Peyer's patch (tissue), 4 donors: ENCODE measurements at places on chromosomes 11 and 22.
A peak's percentile ranks its signal among the peaks of the same experiment; 100 is the strongest.

- no peak overlapping the region for H3K4me3 ChIP-seq
- no peaks in the 10 kb centered on the region for H3K27me3 ChIP-seq
- H3K4me1 ChIP-seq: no peaks in the 10 kb centered on the region
- no peak for DNase-seq
Observed at GRCh38 chr11:63611395-63611747, 2.9 kb downstream of the PLAAT3 start.

DNA sequence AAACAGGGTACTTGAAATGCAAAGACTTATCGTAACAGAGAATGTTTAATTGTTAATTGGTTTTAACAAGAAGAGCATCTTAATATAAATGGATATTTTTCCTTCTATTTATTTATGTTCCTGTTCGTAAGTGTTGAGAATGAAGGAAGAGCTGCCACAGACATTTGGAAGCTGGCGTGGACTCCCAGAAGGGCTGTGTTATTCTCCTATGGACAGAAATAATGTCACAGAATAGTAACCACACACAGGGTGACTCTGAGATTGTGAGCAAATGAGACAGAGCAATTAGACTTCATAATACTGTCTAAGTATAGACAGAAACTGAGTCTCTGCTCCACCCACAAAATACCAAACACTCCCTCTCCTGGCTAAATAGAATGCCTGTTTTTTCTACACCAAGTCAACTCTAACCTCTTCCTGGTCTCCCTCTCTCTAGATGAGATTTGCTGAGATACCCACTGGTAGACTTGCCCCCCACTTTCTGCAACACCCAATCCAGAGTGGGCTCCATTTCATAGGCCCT, 6.1 kb downstream of the APOL3 start:
- H3K27ac ChIP-seq: peak overlapping the region; percentile 92
- peaks cover 39% of the 10 kb centered on the region for H3K4me1 ChIP-seq
- H3K4me3 ChIP-seq: no peak overlapping the region
- DNase-seq: no peak
- H3K27me3 ChIP-seq: no peaks in the 10 kb centered on the region

- H3K4me1 ChIP-seq: no peaks in the 10 kb centered on the region
- DNase-seq: no peak
- H3K27me3 ChIP-seq: no peaks in the 10 kb centered on the region
- no peak overlapping the region for H3K4me3 ChIP-seq
- H3K27ac ChIP-seq: no peak overlapping the region
Observed at GRCh38 chr11:44260081-44260480, 49.9 kb downstream of the ALX4 start.

GRCh38 chr11:35305670-35306382, 113.5 kb downstream of the SLC1A2 start:
- no peaks in the 10 kb centered on the region for H3K4me1 ChIP-seq
- DNase-seq: peak; percentile 56
- no peaks in the 10 kb centered on the region for H3K27me3 ChIP-seq
- H3K27ac ChIP-seq: no peak overlapping the region
- H3K4me3 ChIP-seq: no peak overlapping the region

- H3K27ac ChIP-seq: no peak overlapping the region
- H3K4me1 ChIP-seq: no peaks in the 10 kb centered on the region
- peak; percentile 66 for DNase-seq
Observed at GRCh38 chr22:38733724-38734381, 21.9 kb downstream of the SUN2 start.

- H3K4me3 ChIP-seq: no peak overlapping the region
- H3K36me3 ChIP-seq: no peaks in the 10 kb centered on the region
- H3K27ac ChIP-seq: no peak overlapping the region
Observed at GRCh38 chr11:35288309-35288708, 131.0 kb downstream of the SLC1A2 start.

DNA sequence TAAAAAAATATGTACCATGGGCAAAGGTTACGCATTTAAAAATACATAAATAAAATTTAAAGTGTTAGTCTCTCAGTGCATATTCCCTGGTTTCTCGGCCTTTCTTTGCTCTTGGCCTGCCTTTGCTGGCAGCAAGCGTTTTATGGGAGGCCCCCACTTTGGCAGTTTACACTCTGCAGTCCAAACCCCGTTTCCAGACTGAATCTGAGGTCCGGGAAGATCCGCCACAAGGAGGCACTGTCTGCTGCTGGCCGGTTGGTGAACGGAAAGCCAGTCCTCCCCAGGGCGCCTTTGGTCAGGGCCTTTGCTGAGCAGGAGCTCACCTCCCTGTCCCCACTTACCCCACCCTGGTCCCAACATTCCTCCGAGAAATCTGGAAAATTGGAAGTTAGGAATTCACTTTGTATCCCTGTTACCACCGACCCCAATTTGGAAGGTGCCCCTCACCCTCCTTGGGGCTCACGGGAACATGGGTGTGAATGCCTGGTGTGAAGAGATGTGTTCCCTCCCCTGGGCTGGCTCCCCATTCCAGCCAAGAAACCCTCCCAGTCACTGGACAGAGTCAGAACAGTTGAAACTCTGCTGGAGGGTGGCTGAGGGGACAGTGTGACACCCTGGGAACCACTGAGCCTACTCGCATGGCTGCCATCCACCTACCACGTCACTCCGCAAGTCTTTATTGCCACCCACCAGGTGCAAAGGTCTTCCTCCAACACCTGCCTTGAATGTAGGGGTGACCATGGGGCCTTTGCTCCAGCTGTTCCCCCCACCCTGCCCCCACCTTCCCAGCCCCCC, 9.4 kb upstream of the SF1 start:
- no peaks in the 10 kb centered on the region for H3K27me3 ChIP-seq
- peak; percentile 72 for DNase-seq
- H3K36me3 ChIP-seq: peaks cover 6% of the 10 kb centered on the region
- no peak overlapping the region for H3K4me3 ChIP-seq
- no peak overlapping the region for H3K27ac ChIP-seq

GRCh38 chr11:106397787-106398501, 320.5 kb downstream of the AASDHPPT start:
- DNase-seq: no peak
- H3K36me3 ChIP-seq: no peaks in the 10 kb centered on the region
- no peaks in the 10 kb centered on the region for H3K27me3 ChIP-seq

DNA sequence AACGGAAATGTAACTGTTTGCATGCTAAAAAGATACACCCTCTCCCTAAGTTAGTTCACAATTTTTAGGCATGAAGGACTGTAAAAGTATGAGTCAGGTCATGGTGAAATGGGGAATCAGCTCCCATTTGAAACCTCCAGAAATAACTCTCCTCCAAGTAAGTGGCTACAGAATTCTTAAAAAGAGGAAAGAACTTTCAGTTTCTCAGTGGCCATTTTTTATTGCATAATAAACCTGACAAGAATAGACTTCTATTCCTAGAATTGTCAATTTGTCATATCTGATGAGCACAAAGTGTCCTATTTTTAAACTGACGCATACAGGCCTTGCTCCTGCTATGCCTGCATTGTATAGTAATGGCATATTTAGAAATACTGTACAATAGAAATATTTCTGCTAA, 612.2 kb downstream of the CNTN5 start:
- H3K27ac ChIP-seq: no peak overlapping the region
- H3K27me3 ChIP-seq: no peaks in the 10 kb centered on the region

DNA sequence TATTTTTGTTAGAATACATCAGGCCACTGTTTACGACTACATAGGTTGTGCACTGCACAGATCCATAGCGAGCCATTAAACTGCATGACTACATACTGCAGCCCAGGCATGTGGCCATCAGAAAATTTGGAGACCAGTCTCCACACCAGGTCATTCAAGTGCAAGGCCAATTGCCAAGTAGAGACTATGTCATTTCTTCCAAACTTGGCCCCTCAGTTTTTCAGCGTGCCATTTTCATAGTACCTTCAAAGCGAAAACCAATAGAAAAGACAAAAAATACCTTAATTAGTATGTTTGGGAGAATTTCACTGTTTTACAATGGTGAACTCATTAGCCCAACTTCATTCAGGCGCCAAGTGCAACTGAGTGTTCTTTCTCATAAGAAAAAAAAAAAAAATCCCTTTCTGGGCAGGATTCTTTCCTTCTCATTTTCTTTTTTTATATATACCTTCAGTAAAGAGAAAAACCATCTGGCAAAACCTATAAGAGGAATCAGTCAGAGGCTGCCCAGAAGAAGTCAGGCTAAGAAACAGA, 30.4 kb downstream of the PAMR1 start:
- no peaks in the 10 kb centered on the region for H3K4me1 ChIP-seq
- no peak overlapping the region for H3K27ac ChIP-seq
- H3K36me3 ChIP-seq: no peaks in the 10 kb centered on the region
- no peak for DNase-seq
- H3K27me3 ChIP-seq: no peaks in the 10 kb centered on the region

- no peak for DNase-seq
- no peak overlapping the region for H3K27ac ChIP-seq
- no peak overlapping the region for H3K4me3 ChIP-seq
- no peaks in the 10 kb centered on the region for H3K4me1 ChIP-seq
- no peaks in the 10 kb centered on the region for H3K36me3 ChIP-seq
Observed at GRCh38 chr11:86624366-86624765, 48.0 kb downstream of the ME3 start.

GRCh38 chr11:72969894-72970335, 155.7 kb downstream of the ATG16L2 start:
- no peaks in the 10 kb centered on the region for H3K36me3 ChIP-seq
- H3K4me1 ChIP-seq: no peaks in the 10 kb centered on the region
- no peak for DNase-seq
- no peak overlapping the region for H3K27ac ChIP-seq
- H3K27me3 ChIP-seq: no peaks in the 10 kb centered on the region

GRCh38 chr11:103940551-103940950, 95.9 kb upstream of the DDI1 start:
- H3K27ac ChIP-seq: no peak overlapping the region
- H3K4me3 ChIP-seq: no peak overlapping the region
- no peaks in the 10 kb centered on the region for H3K36me3 ChIP-seq
- no peak for DNase-seq

DNA sequence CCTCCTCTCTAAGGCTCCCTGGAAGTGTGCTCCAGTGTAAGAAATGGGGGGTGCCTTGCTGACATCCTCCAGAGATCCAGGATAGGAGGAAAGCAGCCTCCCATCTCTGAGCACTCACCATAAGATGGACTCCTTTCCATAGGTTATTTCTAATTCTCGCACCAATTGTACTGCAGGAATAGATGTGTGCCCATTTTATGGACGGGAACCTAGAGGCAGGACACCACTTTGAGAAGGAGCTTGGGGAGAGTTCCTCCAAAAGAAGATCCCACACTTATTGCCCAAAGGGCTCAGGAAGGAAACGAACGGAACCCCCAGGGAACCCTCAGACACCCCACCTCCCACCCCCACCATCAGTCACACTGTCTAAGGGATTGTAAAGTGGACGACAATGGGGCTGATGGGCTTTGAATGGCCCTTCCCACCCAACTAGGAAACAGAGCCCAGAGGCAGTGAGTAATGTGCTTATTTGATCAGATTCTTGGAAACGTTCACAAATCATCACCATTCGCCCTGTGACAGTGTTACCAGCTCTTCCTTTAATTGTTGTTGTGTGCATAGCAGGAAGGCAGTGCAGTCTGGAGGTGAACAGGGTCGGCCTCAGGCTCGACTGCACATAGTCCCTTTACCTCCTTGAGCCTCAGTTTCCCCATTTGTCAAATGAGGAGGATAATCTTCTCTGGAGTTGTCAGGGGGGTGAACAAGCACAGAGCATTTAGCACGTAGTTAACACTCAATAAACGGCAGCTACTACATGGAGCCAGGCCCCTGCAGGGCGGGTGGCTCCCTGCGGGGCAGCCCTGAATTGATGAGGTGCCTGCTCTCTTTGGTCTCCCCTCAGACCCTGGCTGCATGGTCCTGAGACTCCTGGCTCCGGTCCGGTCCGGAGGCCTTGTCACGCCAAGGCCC, 8.4 kb upstream of the MN1 start:
- H3K4me3 ChIP-seq: no peak overlapping the region
- no peaks in the 10 kb centered on the region for H3K4me1 ChIP-seq
- H3K27ac ChIP-seq: peak overlapping the region; percentile 55
- H3K27me3 ChIP-seq: no peaks in the 10 kb centered on the region
- DNase-seq: no peak

- H3K4me1 ChIP-seq: peaks cover 32% of the 10 kb centered on the region
- DNase-seq: peak; percentile 44
- H3K36me3 ChIP-seq: no peaks in the 10 kb centered on the region
- no peaks in the 10 kb centered on the region for H3K27me3 ChIP-seq
- no peak overlapping the region for H3K4me3 ChIP-seq
Observed at GRCh38 chr11:74014880-74015279, 6.0 kb upstream of the UCP3 start.

GRCh38 chr11:129308241-129308865, 67.3 kb upstream of the BARX2 start:
- H3K27me3 ChIP-seq: no peaks in the 10 kb centered on the region
- H3K36me3 ChIP-seq: no peaks in the 10 kb centered on the region
- H3K4me3 ChIP-seq: no peak overlapping the region

- peak; percentile 33 for DNase-seq
- H3K4me3 ChIP-seq: peak overlapping the region; percentile 74
- H3K36me3 ChIP-seq: no peaks in the 10 kb centered on the region
Observed at GRCh38 chr11:122656073-122656630, 630 bp downstream of the UBASH3B start.

DNA sequence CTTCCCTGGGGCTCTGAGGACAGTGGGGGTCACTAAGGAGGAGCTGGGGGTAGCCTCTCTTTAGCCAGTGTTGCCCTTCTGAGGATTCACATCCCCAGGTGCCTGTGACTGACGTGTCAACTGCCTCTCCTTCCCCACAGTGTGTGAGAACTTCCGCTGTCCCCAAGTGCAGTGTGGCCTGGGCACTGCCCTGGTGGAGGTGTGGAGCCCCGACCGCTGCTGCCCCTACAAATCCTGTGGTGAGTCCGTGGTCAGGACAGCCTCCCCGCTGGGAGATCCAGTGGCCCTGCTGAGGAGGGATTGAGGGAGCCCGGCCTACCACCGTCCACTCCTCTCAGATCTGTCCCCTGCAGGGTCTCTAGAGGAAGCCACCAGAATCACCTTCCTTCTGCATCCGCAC, 81.1 kb upstream of the MYOD1 start:
- no peak overlapping the region for H3K27ac ChIP-seq
- no peaks in the 10 kb centered on the region for H3K36me3 ChIP-seq
- no peaks in the 10 kb centered on the region for H3K27me3 ChIP-seq
- DNase-seq: no peak

GRCh38 chr11:44338026-44338425, 28.1 kb upstream of the ALX4 start:
- no peak overlapping the region for H3K4me3 ChIP-seq
- no peaks in the 10 kb centered on the region for H3K36me3 ChIP-seq
- no peaks in the 10 kb centered on the region for H3K4me1 ChIP-seq
- no peaks in the 10 kb centered on the region for H3K27me3 ChIP-seq

DNA sequence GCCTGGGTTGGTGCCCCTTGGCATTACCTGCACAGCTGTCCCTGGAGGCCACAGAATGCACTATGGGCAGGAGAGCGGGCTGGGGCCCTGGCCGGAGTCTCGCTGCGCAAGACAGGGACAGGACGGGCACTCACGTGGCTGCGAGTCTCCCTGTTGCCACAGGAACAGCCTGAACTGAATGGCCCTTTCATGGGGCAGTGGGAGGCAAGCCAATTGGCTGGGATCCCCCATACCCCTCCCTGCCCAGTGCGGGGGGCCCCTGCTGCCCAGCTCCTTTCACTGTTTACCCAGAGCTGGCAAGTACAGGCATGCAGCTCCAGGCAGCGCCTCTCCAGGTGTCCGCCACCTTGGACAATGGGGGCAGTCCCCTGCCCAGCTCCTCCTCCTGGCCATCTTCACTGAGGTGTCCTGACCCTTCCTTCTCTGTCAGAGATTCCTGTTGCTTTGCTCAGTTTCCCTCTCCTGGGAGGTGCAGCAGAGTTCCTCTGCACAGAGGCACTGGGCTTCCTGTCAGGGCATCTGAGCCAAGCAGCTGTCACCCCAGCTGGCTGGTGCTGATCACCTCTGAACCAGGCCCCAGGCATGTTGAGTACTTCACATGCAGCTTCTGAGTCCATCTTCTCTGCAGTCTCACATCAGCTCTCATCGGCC, 5.2 kb downstream of the USP2 start:
- H3K36me3 ChIP-seq: no peaks in the 10 kb centered on the region
- H3K27me3 ChIP-seq: no peaks in the 10 kb centered on the region
- H3K27ac ChIP-seq: peak overlapping the region; percentile 59
- no peak overlapping the region for H3K4me3 ChIP-seq
- H3K4me1 ChIP-seq: no peaks in the 10 kb centered on the region
